ENCODE measurements at places on chromosomes 6 and 20. TPM values are rescaled to one million over a fixed set of nuclear protein-coding genes. Genes with fewer than 3 reads are reported as not detected.
A peak's percentile ranks its signal among the peaks of the same experiment; 100 is the strongest.

Gene SYNDIG1
- 0.35 TPM for total RNA-seq

Gene SEMG1
- total RNA-seq = not detected

Gene SLC22A23
- total RNA-seq = 13.5 TPM

Gene C20orf144
- 0.20 TPM for total RNA-seq

Gene ADAT2
- 5.5 TPM for total RNA-seq

Gene GPR6
- not detected for total RNA-seq

Gene AIF1
- not detected for total RNA-seq

DNA sequence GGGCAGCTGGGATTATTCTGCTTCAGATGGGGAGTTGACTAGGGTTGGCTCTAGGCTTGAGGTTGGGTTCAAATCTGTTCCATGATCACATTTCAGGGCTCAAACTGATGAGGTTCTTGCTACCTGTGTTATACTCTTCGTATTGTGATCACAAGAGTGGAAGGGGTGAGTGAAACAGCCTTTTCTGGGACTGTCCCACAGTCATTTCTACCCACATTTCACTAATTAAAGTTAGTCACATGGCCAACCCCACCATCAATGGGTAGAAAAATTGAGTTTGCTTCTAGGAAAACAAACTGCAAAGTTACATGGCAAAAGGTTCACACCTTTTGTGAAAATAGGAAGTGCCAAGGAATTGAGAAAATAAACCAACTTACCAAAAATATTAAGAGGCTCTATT lies 33.5 kb upstream of the BMP2 start:
- H3K4me1 ChIP-seq = no peaks in the 10 kb centered on the region
- H3K36me3 ChIP-seq = no peaks in the 10 kb centered on the region
- H3K27me3 ChIP-seq = no peaks in the 10 kb centered on the region
- no peak overlapping the region for H3K27ac ChIP-seq

DNA sequence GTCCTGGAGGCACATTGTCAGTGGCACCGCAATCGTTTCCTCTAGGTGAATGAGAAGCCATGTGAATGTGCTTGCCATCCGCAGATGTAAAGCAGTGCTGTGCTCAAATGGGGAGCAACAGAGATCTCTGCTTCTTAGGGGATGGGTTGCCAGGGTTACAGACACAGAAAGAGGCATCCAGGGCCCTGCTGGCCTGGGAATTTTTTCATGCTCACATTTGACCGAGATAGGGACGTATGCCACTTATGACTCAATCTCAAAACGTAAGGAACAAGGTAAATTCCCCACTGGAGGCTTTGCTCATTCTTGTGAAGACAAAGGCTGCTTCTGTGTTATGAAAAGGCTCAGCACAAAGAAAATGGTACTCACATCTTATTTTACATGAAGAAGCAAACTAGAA lies 11.0 kb downstream of the C6orf118 start:
- DNase-seq = no peak
- no peak overlapping the region for H3K27ac ChIP-seq
- H3K36me3 ChIP-seq = no peaks in the 10 kb centered on the region
- no peak overlapping the region for H3K4me3 ChIP-seq
- peaks cover 67% of the 10 kb centered on the region for H3K27me3 ChIP-seq

DNA sequence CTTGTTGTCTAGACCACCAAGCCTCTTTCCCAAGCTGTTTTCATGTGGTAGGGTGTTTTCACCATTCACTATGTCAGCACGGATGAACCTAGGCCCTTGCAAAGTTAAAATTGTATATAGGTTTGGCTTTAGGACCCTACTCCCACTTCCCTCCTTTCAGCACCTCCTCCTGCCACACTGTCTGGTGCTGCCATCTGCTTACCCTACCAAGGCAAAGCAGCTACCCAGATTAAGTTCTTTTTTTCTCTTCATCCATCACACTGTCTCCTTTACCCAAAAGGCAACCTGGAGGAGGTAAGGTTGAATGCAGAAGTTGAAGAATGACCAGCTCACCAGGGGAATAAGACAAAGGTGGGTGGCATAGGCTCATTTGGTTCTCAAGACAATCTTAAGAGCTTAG lies 184.0 kb downstream of the CDC5L start:
- H3K4me3 ChIP-seq = no peak overlapping the region
- H3K27ac ChIP-seq = no peak overlapping the region
- H3K27me3 ChIP-seq = no peaks in the 10 kb centered on the region
- H3K4me1 ChIP-seq = no peaks in the 10 kb centered on the region

GRCh38 chr6:24576447-24576846 lies 69.5 kb downstream of the KIAA0319 start:
- H3K27ac ChIP-seq = no peak overlapping the region
- H3K27me3 ChIP-seq = no peaks in the 10 kb centered on the region
- no peak for DNase-seq
- no peaks in the 10 kb centered on the region for H3K4me1 ChIP-seq

GRCh38 chr6:120147071-120147871 lies 797.7 kb upstream of the MAN1A1 start:
- no peaks in the 10 kb centered on the region for H3K4me1 ChIP-seq
- H3K27ac ChIP-seq = no peak overlapping the region
- no peaks in the 10 kb centered on the region for H3K36me3 ChIP-seq

GRCh38 chr6:15516923-15517560 lies 145.8 kb downstream of the DTNBP1 start:
- no peak for DNase-seq
- H3K4me3 ChIP-seq = no peak overlapping the region
- H3K27me3 ChIP-seq = no peaks in the 10 kb centered on the region

DNA sequence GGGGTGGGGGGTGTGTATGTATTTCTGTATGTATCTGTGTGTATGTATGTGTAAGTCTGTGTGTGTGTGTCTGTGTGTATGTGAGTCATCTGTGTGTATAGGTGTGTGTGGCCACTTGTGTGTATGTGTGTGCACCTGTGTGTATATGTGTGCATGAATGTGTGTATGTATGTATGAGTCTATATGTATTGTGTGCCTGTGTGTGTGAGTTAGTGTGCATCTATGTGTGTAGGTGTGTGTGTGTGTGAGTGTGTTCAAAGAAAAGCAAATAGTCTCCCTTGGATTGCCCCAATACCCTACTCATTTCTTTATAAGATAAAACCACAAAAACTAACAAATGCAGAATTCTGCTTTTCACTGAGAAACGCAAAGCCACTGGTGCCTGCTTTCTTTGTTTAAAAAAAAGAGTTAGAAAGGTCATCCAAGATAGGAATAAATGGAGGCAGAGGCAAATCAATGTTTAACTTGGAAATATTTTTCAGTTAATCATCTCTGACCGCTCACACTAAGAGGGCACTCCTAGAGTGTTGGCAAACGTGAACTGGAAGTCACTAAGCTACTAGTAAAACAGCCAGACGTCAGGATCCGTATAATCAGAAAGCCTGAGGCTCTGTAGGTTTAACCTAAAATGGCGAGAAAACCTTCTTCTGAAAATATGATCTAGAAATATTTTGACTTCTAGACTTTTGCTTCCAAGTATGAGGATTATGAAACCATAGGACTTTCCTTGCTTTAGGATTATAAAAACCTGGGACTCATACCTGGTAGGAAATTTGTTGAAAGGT lies 37.4 kb upstream of the JAG1 start:
- DNase-seq = no peak
- peaks cover 57% of the 10 kb centered on the region for H3K4me1 ChIP-seq
- no peak overlapping the region for H3K4me3 ChIP-seq
- no peaks in the 10 kb centered on the region for H3K36me3 ChIP-seq
- H3K27ac ChIP-seq = no peak overlapping the region
- H3K27me3 ChIP-seq = no peaks in the 10 kb centered on the region

GRCh38 chr20:38119446-38119845 lies 45.6 kb downstream of the TGM2 start:
- DNase-seq = no peak
- H3K4me3 ChIP-seq = no peak overlapping the region
- H3K36me3 ChIP-seq = no peaks in the 10 kb centered on the region

DNA sequence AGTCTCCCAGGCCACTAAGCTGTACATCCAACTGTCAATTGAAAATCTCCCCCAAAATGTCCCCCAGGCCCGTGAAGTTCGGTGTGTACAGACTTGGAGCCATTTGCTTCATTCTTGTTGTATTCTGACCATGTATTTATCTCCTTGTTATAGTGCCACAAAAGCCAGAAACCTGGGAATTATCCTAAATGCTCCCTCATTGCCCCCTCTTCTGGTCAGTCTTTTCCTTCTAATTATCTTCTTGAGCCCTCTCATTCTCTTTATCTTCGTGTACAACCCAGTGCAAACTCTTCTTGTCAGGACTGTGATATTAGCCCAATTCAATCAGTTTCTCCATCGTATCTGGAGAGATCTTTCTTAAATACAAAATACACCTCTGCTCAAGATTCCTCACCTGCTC lies 64.7 kb downstream of the RFX6 start:
- no peak for DNase-seq
- H3K27me3 ChIP-seq = no peaks in the 10 kb centered on the region
- H3K4me1 ChIP-seq = no peaks in the 10 kb centered on the region
- H3K36me3 ChIP-seq = no peaks in the 10 kb centered on the region

DNA sequence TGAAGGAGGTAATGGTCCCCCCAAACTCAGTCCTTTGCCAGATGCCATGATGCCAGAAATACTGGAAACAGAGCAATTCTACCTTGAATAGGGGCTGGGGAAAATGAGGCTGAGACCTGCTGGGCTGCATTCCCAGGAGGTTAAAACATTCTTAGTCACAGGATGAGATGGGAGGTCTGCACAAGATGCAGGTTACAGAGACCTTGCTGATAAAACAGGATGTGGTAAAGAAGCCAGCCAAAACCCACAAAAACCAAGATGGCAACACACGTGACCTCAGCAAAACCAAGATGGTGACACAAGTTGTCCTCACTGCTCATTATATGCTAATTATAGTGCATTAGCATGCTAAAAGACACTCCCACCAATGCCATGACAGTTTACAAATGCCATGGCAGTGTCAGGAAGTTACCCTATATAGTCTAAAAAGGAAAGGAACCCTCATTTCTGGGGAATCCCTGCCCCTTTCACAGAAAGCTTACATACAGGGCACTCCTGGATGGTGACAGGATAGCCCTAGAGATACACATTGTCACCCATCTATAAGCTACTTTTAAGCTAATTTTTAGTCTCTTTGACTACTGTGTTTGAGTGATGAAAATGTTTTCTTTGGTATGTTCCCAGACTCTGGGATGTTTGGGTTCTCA lies 979.7 kb downstream of the TBC1D32 start:
- H3K27me3 ChIP-seq = no peaks in the 10 kb centered on the region
- no peaks in the 10 kb centered on the region for H3K36me3 ChIP-seq
- no peak overlapping the region for H3K27ac ChIP-seq
- H3K4me1 ChIP-seq = 0 out of 2 replicates have a peak, but pooled peaks cover 11% of the 10 kb centered on the region

DNA sequence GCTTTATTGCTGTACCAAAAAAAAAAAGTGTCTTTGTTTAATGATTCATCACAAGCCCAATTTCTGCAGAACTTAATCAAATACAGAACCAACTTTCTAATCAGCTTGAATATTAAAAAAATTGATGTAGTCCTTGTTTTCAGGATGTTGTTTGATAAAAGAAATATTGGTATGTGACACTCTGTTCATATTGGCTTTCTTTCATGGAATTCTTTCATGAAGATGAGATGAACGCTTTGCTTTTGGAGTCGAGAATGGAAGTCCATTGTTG lies 184.3 kb downstream of the ZNF217 start:
- H3K27me3 ChIP-seq = peaks cover 51% of the 10 kb centered on the region
- H3K36me3 ChIP-seq = no peaks in the 10 kb centered on the region
- DNase-seq = no peak
- H3K4me1 ChIP-seq = no peaks in the 10 kb centered on the region

GRCh38 chr20:4645621-4646020 lies 76.1 kb upstream of the PRND start:
- H3K27me3 ChIP-seq = no peaks in the 10 kb centered on the region
- no peak overlapping the region for H3K27ac ChIP-seq
- no peaks in the 10 kb centered on the region for H3K4me1 ChIP-seq
- H3K36me3 ChIP-seq = no peaks in the 10 kb centered on the region

DNA sequence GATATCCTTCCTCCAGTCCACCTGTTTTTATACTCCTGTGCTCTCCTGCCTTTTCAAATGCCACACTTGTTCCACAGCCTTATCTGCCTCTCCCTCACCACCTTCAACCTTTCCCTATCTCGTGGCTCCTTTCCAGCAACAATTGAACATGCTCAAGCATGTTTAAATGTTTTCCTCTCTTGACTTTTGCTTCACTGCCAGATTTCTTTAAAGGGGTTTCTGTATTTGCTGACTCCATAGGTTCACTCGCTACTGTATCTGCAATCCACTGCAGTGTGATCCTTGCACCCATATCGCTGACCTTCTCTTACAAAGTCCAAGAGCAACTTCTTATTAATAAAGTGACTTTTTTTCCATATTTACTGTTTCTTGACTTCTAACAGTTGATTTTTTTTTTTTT lies 11.2 kb upstream of the GMNN start:
- H3K4me1 ChIP-seq = no peaks in the 10 kb centered on the region
- no peak overlapping the region for H3K4me3 ChIP-seq
- H3K36me3 ChIP-seq = no peaks in the 10 kb centered on the region
- H3K27me3 ChIP-seq = no peaks in the 10 kb centered on the region
- no peak for DNase-seq

DNA sequence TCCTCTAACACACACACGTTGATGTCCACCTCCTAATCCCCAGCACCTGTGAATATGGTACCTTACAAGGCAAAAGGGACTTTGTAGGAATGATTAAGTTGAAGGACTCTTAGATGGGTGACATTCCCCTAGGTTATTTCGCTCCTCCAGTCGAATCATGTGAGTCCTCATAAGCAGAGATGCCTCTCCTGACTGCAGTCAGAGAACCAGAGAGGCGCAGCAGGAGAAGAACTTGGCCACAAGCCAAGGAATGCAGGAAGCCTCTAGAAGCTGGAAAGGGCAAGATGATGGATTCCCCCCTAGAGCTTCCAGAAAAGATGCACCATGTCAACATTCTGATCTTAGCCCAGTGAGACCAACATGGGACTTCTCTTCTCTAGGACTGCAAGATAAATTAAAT lies 133.1 kb upstream of the PTPRT start:
- no peaks in the 10 kb centered on the region for H3K36me3 ChIP-seq
- no peak for DNase-seq
- H3K4me3 ChIP-seq = no peak overlapping the region
- H3K27ac ChIP-seq = no peak overlapping the region
- H3K27me3 ChIP-seq = peaks cover 65% of the 10 kb centered on the region
- no peaks in the 10 kb centered on the region for H3K4me1 ChIP-seq

DNA sequence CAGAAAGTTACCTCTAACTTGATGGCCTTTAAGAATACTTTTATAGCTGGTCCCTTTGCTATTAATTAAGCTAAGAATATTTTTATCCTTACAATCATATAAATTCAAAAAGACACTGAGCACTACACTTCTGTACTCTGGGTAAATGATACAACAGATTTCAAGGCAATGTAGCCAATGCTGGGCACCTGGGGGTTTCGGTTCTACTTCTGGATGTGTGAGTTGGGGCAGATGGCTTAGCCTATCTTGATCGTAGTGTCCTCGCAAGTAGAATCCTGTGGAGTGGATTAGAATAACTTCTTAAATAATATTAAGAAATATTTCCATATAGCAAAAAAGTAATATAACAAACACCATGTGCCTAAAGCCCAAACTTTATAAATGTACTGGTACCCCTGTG lies 96.9 kb upstream of the NT5E start:
- no peak for DNase-seq
- no peaks in the 10 kb centered on the region for H3K27me3 ChIP-seq
- peaks cover 16% of the 10 kb centered on the region for H3K4me1 ChIP-seq
- no peak overlapping the region for H3K27ac ChIP-seq
- H3K4me3 ChIP-seq = no peak overlapping the region

GRCh38 chr6:138410972-138411880 lies 7.2 kb downstream of the HEBP2 start:
- peaks cover 64% of the 10 kb centered on the region for H3K36me3 ChIP-seq
- H3K4me3 ChIP-seq = 0 out of 2 replicates have a peak overlapping the region, but pooled peaks have one; percentile 2
- peaks cover 36% of the 10 kb centered on the region for H3K4me1 ChIP-seq
- H3K27me3 ChIP-seq = no peaks in the 10 kb centered on the region
- peak overlapping the region; percentile 82 for H3K27ac ChIP-seq
- peak; percentile 98 for DNase-seq

GRCh38 chr6:9841886-9842725 lies 572.8 kb downstream of the TFAP2A start:
- H3K27me3 ChIP-seq = no peaks in the 10 kb centered on the region
- no peaks in the 10 kb centered on the region for H3K36me3 ChIP-seq
- no peak overlapping the region for H3K4me3 ChIP-seq
- H3K4me1 ChIP-seq = no peaks in the 10 kb centered on the region
- DNase-seq = no peak

Measured in PC-9 (cell line).